ENCODE measurements at places on chromosomes 12 and 14.

GRCh38 chr12:103964805-103965204 lies 867 bp upstream of the TDG start:
- no peak for DNase-seq

DNA sequence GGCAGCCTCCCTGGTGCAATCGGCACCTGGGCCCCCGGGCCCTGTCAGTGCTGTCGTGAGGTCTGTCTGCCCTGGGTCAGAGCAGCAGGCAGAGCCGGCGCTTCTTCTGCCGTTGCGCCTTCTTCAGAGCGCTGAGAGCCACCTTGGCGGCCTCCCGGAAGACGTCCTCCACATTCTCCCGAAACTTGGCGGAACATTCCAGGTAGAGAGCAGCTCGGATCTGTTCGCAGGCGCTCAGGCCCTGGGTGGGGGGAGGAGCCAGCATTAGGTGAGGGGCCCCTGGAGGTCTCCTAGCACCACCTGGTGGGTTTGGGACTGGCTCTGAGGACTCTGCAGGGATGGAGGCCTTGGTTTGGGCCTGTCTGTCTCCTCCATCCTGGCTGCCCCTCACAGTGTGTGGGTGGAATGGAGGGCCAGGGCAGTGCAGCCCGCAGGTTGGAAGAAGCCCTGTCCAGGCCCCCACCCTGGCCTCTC lies 14.0 kb downstream of the RHOF start:
- no peak for DNase-seq

DNA sequence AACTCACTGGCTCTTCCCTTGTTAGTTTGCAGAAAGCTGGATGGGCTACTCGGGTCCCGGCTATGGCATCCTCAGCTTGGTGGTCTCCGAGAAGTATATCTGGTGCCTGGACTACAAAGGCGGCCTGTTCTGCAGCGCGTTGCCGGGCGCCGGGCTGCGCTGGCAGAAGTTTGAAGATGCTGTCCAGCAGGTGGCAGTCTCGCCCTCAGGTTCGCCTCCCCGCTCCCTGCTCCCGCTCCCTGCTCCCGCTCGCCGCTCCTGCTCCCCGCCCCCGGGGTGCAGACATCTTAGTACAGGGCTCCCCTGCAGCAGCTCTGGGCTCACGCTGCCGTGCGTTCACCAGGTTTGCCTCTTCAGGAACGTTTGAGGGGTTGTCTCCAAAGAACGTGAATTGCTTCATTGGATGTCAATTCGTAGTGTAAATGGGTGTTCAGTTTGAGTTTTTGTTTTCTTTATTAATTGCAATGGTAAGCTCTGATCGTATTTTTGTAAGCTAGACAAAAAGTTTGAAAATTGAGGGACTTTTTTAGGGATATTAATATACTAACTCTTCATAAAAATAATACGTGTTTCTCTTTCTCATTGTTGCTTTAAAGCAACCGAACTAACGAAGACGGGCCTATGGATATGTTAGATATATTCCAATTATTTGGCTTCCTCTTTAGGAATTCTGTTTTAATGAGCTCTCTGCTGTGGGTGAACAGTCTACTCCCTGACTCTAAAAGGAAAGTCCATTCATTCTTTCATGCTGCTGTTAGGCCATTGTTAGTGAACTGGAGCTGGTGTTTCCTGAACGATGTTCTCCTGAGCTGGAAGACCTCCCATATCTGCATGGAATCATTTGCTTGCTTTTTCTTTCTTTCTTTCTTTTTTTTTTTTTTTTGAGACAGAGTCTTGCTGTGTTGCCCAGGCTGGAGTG lies 71.3 kb downstream of the ANKRD9 start:
- peak; percentile 84 for DNase-seq

- DNase-seq = no peak
These were observed 42.9 kb downstream of the WDR89 start for GRCh38 chr14:63598807-63599206.

DNA sequence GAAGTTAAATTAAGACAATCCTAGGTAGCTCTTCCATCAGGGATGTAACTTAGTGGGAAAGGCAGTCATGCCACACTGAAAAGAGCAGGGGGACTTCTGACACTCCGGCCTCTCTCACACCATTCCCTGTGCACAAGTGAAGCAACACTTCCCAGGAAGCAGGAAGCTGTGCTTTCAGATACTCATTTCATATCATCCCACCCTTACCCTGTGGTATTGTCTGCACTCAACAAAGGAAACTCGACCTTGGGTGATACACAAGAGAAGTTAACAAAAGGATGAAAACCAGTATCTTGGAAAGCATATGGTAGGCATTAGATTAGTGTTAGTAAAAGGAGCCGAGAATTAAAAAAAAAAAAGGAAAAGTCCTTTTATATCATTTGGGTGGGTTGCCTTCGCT lies 61.3 kb upstream of the MDM1 start:
- no peak for DNase-seq

GRCh38 chr14:103855734-103856095 lies 8.3 kb upstream of the PPP1R13B start:
- no peak for DNase-seq

DNA sequence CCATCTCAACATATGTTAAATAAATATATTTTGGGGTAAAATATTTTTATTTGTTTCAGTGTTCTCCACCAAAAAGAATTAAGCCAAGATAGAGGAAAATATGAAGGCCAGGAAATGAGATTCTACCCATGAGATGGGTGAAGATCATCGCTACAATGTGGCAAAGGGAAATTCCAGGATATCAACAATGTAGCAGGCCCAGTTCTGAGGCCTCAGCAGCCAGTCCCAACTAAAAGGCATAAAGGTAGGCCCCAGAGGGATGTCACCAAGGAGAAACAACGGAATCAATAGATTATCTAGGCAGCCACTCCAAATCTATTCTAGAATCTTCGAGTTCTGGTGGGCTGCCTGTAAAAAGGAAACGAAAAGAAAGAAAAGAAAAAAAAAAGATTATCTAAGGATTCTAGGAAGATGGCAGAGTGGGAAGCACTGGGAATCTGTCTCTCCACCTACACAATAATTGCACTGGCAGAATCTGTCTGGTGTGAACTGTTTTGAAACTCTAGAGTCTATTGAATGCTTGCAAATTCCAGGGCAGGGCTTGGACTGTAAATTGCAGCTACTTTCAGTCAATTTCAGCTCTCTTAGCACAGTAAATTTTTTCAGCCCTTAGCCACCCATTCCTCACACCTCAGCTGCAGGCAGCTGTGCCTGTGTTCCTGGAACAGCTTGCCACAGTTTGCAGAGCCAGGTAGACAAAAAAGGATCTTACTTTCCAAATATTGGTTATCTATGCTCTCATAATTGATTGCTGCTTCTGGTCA lies 33.1 kb upstream of the MMP19 start:
- DNase-seq = no peak
